NCI-H226 (cell line): ENCODE measurements at places on chromosomes 6 and 20.

DNA sequence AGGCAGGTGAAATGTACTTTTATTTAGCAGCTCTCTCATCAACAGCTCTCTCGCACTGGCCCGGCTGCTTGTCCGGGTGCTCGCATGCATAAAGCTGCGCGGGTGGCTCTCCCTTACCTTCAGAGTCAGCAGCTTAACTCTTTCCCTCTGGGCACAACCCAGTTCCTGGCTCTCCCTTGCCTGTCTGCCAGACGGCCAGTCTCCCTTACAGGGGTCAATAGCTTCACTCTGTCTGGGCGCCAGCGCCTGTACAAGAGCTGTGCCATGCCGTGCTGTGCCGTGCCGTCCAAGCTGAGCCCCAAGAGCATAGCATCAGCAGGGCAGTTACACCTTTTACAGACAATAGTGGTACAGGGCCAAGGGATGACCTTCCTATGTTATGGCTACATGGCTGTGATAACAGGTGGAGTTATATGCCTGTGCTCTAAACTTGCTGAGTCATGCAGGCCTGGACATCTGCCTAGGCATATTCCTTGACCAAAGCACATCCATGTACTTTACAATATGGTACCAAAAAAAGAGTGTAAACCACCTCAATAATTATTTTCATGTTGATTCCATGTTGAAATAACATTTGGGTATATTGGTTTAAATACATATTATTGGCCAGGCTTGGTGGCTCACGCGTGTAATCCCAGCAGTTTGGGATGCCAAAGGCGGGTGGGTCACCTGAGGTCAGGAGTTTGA, 47.9 kb downstream of the BLTP3A start:
- DNase-seq = no peak

DNA sequence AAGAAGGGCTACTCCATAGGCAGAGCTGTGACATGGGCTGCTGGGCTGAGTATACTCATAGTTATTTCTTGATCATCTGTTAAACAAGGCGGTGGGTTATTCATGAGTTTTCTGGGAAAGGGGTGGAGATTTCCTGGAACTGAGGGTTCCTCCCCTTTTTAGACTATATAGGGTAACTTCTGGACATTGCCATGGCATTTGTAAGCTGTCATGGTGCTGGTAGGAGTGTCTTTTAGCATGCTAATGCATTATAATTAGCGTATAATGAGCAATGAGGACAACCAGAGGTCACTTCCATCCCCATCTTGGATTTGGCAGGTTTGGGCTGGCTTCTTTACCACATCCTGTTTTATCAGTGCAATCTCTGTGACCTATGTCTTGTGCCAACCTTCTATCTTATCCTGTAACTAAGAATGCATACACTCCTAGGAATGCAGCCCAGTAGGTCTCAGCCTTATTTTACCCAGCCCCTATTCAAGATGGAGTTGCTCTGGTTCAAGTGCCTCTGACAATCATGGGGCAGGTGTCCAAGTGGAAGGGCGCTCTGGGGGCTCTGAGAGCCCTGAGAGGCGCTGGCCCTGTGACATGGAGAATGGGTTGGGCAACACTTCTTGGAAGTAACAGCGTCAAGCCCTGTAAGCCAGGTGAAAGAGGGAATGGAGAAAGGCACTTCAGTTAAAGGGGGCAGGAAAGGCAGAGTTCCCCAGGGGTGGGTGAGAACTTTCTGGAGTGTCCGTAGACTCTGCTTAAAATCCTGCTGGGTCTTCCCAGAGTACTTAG, 354.2 kb upstream of the SULF2 start:
- DNase-seq = peak; percentile 35

DNA sequence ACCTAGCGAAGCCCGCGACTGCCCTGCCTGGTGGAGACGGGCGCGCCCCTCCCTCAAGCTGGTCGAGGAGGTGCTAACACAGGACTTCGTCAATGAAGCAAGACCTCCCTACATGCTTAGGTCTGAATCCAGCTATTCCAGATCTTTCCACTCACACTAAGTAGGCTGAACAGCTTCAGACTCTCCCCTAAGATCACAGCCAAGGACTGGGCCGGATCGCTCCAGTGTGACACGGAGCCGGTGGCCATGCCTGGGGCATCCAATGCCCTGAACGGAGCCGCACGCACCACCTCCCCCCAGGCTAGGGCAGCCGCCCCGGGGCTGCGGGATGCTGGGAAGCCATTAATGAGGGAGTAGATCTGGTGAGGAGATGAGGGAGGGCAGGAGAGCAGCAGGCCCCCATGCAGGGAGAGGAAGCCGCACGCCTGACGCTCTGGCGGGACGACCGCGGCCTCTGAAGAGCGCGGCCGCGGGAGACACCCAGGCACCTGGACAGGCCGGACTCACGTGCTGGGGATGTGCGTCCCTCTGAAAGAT, 200.0 kb downstream of the WDR27 start:
- DNase-seq = no peak

GRCh38 chr6:83853178-83854000, at the start of gene RIPPLY2:
TSS of gene RIPPLY2 (plus strand) at chr6:83853360. CDS start at chr6:83853417, 57 bp downstream.
- DNase-seq = no peak

DNA sequence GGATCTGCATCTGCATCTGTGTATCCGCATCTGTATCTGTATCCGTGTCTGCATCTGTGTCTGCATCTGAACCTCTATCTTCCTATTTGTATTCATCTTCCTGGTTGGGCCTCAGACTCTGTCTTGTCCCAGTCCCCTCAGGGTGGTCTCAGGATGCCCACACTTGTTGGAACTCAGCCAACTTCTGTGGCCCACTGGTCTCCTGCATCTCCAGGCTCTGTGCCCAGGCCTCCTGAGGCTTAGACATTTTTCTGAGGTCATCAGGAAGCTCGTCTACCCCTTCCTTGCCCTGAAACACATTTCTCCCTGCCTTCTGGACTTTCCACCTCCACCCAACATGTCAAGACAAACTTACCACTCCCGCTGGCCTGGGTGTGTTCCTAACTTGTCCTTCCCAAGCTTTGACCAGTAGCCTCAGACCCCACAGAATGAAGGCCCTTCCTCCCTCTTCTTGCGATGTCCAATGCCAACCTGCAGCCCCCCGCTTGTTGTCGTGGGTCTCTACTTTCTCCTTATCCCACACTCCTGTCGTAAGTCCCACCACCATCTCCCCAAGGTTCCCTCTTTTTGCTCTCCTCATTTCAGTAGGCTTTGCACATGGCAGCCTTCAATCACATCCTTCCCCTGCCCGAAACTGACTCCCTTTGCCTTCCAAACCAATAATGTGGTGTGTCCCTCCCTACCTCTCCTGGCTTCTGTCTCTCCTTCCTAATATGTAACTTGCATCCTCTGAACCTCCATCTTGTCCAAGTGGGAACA, 176.5 kb downstream of the DLL1 start:
- no peak for DNase-seq

- peak; percentile 15 for DNase-seq
These were observed 184.6 kb downstream of the ESR1 start for GRCh38 chr6:151992091-151992490.

GRCh38 chr6:160190973-160191372, 67.6 kb downstream of the SLC22A2 start:
- no peak for DNase-seq

GRCh38 chr6:133523816-133524215, 282.7 kb downstream of the EYA4 start:
- DNase-seq = no peak

- DNase-seq = no peak
These were observed 101.1 kb downstream of the LY86 start for GRCh38 chr6:6689400-6690143.

DNA sequence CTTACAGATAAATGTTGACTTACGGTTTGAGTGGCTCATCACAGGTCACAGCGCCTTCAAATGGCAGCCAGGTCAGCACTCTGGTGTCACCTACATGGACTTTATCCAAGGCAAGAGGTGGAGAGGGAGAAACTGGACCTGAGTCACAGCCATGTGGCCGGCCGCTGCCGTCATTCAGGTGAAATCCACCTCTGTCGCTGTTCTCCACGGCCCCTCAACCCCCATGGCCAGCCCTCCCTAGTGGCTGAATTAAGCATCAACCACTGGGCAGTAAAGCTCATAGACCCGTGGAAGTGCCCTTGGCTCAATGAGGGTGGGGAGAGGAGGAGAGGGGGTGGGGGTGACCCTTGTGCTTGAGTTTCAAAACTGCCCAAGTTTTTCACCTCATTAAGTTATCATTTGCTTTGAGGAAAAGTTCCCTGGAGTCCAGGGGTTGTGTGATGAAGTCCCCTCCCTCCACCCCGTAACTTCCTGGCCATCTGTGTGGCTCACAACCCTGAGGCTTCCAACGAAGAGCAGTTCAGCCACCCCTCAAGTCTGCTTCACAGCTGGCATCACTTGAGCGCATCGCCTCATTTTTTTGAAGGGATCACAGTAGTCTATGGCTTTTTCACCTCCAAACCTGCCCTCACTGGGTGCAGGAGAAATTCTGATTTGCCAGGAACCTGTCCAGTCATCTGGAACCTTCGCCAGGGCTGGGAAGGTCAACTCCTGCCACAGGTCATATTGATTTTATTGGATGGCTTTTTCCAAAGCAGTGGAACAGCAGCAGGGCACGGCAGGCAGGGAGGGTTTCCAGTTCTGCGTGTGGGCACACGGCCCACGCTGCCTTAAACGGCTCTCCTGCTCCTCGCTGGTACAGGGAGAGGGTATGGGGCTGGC, 43.5 kb upstream of the APCDD1L start:
- DNase-seq = no peak

GRCh38 chr6:9799582-9799981, 615.3 kb downstream of the TFAP2A start:
- no peak for DNase-seq

DNA sequence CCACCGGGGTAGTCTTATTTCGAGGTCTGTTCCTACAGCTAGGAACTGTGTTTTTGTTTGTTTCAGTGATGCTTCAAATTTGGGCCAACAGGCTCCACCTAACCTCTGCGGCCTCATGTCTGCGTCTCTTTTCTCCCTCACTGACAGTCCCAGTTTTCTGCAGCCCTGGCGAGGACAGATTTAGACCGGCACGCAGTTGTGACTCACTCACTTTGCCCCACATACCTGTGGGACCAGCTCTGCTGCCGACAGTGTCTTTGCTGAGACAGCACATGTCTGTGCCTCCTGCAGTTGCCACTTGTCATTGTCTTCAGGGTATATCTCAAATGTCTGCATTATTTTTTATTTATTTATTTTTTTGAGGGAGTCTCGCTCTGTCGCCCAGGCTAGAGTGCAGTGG, 29.2 kb downstream of the OSBPL2 start:
- DNase-seq = no peak

GRCh38 chr6:85580118-85580877, 13.4 kb downstream of the SNX14 start:
- peak; percentile 22 for DNase-seq

GRCh38 chr6:44575644-44576043, 188.1 kb downstream of the CDC5L start:
- DNase-seq = no peak

- DNase-seq = no peak
These were observed 31.9 kb downstream of the STK35 start for GRCh38 chr20:2133318-2134183.

GRCh38 chr20:2137552-2138201, 36.0 kb downstream of the STK35 start:
- no peak for DNase-seq

DNA sequence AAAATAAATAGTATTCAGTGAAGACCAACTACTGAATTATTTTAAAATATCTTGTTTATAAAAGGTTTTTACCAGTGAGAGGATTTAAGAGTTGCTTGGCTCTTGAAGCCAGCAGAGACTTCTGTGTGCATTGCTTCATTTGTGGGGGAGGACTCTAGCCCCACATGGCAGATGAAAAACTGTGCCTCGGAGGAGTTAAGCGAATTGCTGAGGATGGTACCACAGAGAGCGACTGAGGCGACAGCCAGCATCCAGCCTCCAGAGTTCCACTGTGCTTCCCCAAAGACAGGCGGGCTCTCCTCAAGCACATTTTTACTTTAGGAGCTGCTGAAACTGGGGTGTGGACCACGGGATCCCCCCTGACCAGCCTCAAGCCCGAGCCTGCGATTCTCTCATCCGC, 80.7 kb downstream of the THBS2 start:
- DNase-seq = peak; percentile 16

GRCh38 chr6:39312912-39313525, 1.2 kb downstream of the KCNK17 start:
- DNase-seq = no peak

DNA sequence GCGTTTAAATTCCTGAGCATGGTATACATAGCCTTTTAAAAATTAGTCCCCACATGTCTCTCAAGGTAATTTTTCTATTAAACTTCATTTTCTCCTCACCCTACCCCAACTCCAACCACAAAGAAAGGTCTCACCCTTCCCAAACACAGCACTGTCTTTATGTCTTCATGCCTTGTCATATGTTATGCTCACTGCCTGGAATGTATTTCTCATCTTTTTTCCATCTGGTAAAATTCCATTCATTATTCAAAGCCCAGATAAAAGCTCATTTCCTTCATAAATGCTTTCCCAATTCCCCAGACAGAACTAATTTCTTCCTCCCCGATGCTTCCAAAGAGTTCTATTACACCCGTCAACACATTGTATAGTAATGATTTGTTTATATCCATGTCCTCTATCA, 302.0 kb downstream of the ALDH8A1 start:
- no peak for DNase-seq

DNA sequence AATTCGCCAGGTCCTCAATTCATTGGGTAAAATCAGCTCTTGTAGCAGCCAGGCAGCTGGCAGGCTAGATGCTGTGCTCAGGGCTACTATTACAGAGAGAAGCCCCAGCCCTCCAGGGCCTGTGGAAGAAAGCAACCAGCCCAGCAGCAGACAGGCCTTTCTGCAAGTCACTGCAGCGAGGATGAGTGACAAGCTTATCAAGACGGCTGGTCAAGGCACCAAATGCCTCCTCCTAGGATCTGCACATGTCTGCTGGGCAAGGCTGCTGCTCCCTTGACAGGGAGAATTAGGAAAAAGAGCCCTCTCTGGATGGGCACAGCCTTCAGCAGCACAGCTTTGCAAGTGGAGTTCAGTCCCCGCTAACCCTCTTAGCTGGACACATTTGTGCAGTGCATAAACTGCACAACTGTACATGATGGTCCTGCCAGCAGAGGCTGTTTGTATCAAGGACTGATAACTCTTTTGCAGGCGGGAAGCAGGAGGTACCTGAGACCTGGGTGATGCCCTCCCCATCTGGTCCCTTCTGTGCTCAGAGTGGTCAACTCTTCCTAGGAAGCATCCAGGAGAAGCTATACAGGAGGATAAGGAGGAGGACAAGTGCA, 89.9 kb downstream of the CDC5L start:
- DNase-seq = no peak

GRCh38 chr6:148727104-148727503, 19.7 kb upstream of the UST start:
- DNase-seq = no peak

DNA sequence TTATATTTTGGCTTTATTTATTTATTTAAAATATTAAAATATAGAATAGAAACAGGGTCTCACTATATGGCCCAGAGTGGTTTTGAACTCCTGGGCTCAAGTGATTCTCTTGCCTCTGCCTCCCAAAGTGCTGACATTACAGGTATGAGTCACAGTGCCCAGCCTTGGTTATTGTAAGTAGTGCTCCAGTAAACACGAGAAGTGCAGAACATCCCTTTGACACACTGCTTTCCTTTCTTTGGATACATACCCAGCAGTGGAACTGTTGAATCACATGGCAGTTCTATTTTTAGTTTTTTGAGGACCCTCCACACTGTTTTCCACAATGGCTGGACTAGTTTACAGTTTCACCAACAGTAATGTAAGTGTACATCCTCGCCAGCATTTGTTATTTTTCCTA, 203.9 kb downstream of the PHF3 start:
- DNase-seq = peak; percentile 37
